ENCODE measurements at places on chromosomes 3 and 15.

DNA sequence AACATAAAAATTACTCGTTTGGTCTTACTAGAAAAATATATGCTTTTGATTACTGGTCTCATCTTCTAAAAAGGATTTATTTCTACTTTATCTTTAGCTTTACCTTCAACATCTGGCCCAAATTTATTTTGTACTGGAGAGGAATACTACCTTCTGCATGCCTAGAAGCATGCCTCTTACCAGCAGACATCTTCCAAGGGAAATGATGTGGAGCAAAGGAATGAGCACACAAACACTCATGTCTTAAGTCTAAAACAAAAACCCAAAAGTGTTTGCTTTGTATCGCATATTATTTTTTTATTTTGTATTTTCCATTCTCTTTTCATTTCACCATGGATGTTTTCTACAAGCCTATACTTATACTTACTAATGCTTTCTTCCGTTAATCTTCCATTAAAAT, 304.6 kb upstream of the KCNMB2 start:
- DNase-seq, result no peak

DNA sequence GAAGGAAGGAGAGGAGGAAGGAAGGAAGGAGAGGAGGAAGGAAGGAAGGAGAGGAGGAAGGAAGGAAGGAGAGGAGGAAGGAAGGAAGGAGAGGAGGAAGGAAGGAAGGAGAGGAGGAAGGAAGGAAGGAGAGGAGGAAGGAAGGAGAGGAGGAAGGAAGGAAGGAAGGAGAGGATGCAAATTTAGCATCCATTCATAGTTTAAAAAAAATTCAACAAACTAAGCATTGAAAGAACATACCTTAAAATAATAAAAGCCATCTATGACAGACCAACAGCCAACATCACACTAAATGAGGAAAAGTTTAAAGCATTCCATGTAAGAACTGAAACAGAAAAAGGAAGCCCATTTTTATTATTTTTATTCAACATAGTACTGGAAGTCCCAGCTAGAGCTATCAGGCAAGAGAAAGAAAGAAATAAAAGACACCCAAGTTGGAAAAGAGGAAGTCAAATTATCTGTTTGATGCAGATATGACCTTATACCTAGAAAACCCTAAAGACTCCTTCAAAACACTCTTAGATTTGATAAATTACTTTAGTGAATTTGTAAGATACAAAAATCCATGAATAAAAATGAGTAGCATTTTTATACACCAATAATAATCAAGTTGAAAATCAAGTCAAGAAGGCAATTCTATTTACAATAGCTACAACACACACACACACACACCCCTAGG, 52.2 kb upstream of the FXR1 start:
- DNase-seq, result no peak

- peak; percentile 83 for DNase-seq
Observed at GRCh38 chr15:90071220-90071807, 31.0 kb downstream of the IDH2 start.

DNA sequence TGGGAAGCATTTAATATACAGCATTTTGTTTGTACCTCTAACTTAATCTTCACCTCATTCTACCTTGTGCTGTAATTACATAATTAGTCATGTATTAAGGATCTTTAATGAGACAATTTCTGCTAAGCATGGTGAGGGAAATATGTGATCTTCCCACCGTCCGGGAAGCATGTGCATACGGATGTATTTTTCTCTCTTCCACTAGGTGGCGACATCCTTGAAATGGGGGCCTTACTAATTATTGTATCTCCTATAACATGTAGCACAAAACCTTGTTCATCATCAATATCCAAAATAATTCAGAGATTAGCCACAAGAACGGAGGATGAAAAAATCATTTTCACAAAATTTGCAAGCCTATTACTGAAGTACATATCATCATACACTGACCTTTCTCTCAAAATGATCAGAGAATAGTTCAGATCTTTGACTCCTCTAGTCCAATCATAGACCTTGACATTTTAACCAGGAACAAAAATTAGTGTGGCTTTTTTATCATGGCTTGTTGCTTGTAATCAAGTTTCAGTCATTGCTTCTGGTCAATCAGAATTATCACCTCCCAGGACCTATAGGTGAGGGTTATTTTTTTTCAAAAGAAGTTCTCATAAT, 148.9 kb upstream of the GBE1 start:
- DNase-seq, result peak; percentile 20

GRCh38 chr3:72398781-72399180, 449.5 kb downstream of the SHQ1 start:
- no peak for DNase-seq

GRCh38 chr3:78822726-78823125, 945.1 kb downstream of the ROBO1 start:
- DNase-seq, result no peak

DNA sequence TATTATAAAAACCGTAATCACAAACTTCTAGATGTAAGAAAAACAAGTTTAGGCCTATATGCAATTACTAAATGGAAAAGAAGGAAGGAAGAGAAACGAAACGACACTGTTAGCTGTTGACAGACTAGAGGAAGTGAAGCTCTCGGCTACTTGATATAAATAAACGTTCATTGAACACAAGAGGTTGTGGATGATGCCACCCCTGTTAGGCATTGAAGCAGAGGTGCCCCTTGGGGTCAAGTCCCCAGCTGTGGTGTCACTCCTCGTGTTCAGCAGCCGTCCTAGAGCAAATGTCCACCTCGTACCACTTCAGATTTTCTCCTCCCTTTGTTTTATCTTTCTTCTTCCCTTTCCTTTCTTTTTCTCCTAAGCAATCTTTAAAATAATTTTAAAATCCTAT, 146.5 kb upstream of the UBE2E1 start:
- no peak for DNase-seq

- no peak for DNase-seq
Observed at GRCh38 chr15:44199393-44199792, 4.3 kb upstream of the FRMD5 start.

DNA sequence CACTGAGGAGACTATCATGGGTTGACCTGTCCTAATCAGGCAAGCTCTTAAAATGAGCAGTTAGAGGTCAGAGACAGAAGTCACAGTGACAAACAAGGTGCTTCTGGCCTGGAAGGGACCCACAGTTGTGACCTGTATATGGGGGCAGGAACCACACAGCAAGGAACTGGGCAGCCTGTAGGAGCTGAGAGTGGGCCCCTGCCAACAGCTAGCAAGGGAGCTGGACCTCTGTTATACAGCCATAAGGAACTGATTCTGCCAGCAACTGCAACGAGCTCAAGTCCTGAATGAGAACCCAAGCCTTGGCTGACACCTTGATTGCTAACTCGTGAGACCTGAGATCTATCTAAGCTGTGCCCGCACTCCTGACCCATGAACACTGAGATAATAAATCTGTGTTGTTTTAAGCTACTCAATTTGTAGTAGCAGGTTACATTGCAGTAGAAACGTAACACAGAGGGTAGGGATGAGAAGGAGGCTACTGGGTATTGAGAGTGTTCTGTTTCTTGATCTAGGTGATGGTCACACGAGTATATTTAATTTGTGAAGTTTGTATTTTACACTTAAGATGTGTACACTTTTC, 44.5 kb upstream of the MAGI1 start:
- no peak for DNase-seq

GRCh38 chr3:177262396-177262795, 65.1 kb upstream of the TBL1XR1 start:
- DNase-seq, result no peak

DNA sequence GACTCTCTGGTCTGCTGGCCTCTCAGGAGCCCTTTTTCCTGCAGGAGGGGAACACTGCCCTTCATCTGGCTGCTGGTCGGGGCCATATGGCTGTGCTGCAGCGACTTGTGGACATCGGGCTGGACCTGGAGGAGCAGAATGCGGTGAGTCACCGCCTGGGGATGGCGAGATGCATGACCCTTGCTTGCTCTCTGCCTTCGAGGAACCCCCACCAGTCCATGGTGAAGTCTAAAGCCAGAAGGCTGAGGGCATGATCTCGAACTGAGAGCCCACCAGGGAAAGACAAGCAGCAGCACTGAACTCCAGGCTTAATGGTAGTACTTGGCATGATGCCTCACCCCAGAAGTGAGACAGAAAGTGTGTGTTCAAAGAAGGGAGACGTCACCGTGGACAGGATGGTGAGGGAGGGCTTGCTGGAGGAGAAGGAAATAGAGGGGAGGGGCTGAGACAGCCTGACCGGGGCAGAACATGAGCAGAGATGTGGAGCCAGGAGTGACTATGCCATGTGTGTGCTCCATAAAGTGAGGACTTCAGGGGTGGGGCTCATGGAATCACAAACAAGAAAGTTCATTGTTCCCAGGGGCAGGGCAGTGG, 19.2 kb downstream of the ANKDD1A start:
- DNase-seq, result no peak

- DNase-seq, result no peak
Observed at GRCh38 chr15:74608786-74609185, 6.8 kb upstream of the CLK3 start.

DNA sequence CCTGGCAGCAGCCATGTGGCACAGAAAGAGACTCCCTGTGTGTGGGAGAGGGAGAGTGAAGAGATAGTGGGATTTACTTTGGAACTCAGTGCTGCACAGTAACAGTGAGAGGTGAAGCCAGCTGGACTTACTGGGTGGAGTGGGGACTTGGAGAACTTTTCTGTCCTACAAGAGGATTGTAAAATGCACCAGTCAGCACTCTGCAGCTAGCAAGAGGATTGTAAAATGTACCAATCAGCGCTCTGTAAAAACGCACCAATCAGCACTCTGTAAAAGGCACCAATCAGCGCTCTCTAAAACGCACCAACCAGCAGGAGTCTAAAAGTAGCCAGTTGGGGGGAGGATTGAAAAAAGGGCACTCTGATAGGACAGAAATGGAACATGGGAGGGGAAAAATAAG, 688.8 kb upstream of the ALCAM start:
- DNase-seq, result no peak

GRCh38 chr15:87689716-87690115, 566.8 kb downstream of the NTRK3 start:
- no peak for DNase-seq

- no peak for DNase-seq
Observed at GRCh38 chr3:147680837-147681483, 271.8 kb downstream of the ZIC1 start.

DNA sequence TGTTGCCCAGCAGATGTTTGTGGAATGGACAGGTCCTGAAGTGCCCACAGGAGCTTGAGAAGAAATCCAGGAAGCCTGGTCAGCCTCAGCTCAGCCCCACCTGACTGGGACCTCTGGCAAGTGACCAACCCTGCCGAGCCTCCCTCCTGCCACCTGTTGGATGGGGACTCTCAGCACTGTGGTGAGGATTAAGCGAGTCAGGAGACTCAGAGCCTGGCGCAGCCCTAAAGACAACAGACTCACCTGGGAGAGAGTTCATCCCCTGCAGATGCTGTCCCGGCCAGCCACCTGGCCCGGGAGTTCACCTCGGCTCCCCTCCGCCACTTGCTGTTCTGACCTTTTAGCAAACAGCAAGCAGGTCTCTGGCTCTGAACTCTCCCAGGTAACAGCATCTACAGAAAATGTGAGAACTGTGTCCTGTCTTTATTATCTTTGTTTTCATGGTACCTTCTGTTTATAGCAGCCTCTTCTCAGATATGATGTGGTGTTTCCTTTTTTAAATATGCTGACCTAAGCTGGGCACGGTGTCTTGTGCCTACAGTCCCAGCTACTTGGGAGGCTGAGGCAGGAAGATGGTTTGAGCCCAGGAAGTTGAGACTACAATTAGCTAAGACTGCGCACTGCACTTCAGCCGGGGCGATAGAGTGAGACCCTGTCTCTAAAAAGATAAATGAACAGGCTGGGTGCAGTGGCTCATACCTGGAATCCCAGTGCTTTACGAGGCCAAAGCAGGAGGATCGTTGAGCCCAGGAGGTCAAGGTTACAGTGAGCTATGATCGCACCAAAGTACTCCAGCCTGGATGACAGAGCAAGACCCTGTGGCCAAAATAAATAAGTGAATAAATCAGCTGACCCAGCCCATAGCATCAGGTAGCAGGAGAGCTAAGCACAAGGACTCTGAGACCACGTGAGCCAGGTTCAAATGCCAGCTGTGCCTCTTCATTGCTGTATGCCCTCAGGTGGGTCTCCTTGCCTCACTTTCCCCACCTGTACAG, 32.4 kb upstream of the SLC6A6 start:
- no peak for DNase-seq

GRCh38 chr3:142022381-142022780, 127.0 kb downstream of the TFDP2 start:
- DNase-seq, result no peak

DNA sequence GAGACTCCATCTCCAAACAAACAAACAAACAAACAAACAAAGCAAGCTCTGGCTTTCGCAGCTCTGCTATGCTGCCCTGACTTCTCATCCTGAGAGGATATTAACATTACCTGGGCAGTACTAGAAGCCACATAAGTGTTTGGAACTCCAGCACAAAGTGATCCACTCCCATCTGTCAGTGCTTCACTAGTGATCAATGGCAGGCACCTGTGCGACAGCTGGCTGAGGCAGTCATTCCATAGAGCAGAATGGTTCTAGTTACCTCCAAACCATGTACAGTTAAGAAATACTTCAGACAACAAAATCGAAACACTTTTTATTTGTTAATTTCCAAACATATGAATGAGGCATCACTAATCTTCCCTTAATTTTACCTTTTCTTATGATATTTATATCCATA, 2.8 kb upstream of the MB21D2 start:
- no peak for DNase-seq

- DNase-seq, result peak; percentile 59
Observed at GRCh38 chr15:90561344-90562244, 31.9 kb downstream of the CRTC3 start.

- DNase-seq, result no peak
Observed at GRCh38 chr3:64456674-64457073, 231.1 kb downstream of the ADAMTS9 start.

DNA sequence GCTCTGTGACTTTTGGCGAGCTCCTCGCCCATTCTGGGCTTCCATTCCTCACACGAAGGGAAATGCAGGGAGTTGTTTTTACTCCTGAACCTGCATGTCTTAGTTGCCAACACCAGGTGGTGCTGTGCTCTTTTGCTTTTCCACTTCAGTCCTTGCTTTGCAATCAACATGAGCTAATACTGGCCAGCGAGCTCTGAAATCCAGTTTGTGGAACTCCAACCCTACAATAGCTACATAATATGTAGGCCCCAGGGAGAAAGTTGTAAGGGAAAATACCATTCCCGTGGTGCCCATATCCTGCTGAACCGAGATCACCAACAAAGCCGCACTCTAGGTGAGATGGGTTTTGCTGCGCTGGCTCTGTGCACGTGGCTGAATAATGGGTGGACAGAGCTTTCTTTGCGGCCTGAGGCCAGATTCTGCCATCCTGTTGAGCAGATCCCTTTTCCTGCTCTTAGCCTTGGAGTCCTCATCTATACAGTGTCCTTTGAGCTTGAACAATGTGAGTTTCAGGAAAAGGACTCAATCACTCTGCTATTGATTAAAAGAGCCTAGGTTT, 25.0 kb downstream of the LSM3 start:
- DNase-seq, result peak; percentile 48

Data from CD4-positive, alpha-beta T cell treated with Interleukin-15 for 4 hours (primary cell).